Natural killer cell (primary cell): ENCODE measurements at places on chromosomes 12 and 14.

DNA sequence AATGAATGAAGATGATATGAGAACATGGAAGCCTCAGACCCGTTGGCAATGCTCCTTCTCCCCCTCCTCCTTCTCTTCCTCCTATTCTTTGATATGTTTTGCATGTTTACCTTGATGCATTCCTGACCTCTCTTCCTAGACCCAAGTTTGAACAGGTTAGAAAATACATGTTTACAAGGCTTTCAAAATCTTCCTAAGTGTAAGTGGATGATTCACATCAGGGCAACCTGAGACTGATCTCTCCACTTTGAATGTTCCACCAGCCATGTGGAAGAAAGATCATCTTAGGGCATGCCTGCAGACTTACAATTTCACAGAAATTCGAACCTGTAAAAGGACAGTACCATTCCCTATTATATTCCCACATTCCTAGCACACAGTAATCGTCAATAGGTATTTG, 18.0 kb upstream of the LDHB start:
- no peak for DNase-seq
- no peak overlapping the region for H3K27ac ChIP-seq
- no peaks in the 10 kb centered on the region for H3K4me1 ChIP-seq
- no peaks in the 10 kb centered on the region for H3K27me3 ChIP-seq

- no peaks in the 10 kb centered on the region for H3K27me3 ChIP-seq
- DNase-seq = no peak
- no peaks in the 10 kb centered on the region for H3K4me1 ChIP-seq
- no peak overlapping the region for H3K27ac ChIP-seq
- no peak overlapping the region for H3K4me3 ChIP-seq
These were observed 9.7 kb upstream of the MDM1 start for GRCh38 chr12:68341822-68342221.

- peaks cover 9% of the 10 kb centered on the region for H3K4me1 ChIP-seq
- H3K36me3 ChIP-seq = no peaks in the 10 kb centered on the region
- peak; percentile 52 for DNase-seq
- H3K27ac ChIP-seq = peak overlapping the region; percentile 90
- no peaks in the 10 kb centered on the region for H3K27me3 ChIP-seq
- no peak overlapping the region for H3K4me3 ChIP-seq
These were observed 377.9 kb upstream of the RGS6 start for GRCh38 chr14:71554323-71554722.

GRCh38 chr12:71195338-71195896, 37.6 kb upstream of the TSPAN8 start:
- no peak for DNase-seq
- no peak overlapping the region for H3K4me3 ChIP-seq
- H3K27ac ChIP-seq = no peak overlapping the region
- H3K4me1 ChIP-seq = no peaks in the 10 kb centered on the region
- no peaks in the 10 kb centered on the region for H3K36me3 ChIP-seq

GRCh38 chr12:122834921-122835749, at the start of gene HIP1R:
Gene HIP1R, plus strand, starts transcription at chr12:122835457. Its CDS starts 94 bp downstream, at chr12:122835551.
- H3K4me3 ChIP-seq = peak within 1 kb of the TSS; percentile 71
- peak; percentile 77 for DNase-seq
- H3K4me1 ChIP-seq = peaks cover 19% of the 10 kb centered on the region
- H3K27ac ChIP-seq = peak within 1 kb of the TSS; percentile 53
- no peaks in the 10 kb centered on the region for H3K27me3 ChIP-seq

- DNase-seq = no peak
- no peaks in the 10 kb centered on the region for H3K4me1 ChIP-seq
- H3K36me3 ChIP-seq = no peaks in the 10 kb centered on the region
These were observed 768.8 kb upstream of the TBX3 start for GRCh38 chr12:115452751-115453281.

- DNase-seq = no peak
- H3K27ac ChIP-seq = no peak overlapping the region
- H3K36me3 ChIP-seq = no peaks in the 10 kb centered on the region
- no peak overlapping the region for H3K4me3 ChIP-seq
- no peaks in the 10 kb centered on the region for H3K4me1 ChIP-seq
- no peaks in the 10 kb centered on the region for H3K27me3 ChIP-seq
These were observed 1062.1 kb downstream of the SLC6A15 start for GRCh38 chr12:83850531-83850930.

DNA sequence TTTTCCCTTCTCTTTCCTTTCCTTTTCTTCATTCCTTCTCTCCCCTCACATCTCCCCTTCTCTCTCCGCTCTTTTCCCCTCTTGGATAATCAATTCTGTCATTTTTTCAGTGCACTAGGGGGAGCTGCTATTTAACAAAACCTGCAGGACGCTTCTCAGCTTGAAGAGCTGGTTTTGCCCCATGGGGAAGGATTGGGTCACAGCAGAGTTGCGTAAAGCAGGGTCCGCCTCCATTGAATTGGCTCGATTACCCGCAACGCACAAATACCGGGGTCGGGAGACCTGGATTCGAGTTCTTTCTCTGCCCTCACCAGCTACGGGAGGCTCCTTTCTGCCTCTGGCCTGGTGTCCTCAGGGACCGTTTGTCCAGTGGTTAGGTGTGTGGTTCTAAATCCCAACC, 42.1 kb upstream of the CHGA start:
- DNase-seq = no peak
- peaks cover 6% of the 10 kb centered on the region for H3K27me3 ChIP-seq
- H3K36me3 ChIP-seq = no peaks in the 10 kb centered on the region
- H3K27ac ChIP-seq = no peak overlapping the region

DNA sequence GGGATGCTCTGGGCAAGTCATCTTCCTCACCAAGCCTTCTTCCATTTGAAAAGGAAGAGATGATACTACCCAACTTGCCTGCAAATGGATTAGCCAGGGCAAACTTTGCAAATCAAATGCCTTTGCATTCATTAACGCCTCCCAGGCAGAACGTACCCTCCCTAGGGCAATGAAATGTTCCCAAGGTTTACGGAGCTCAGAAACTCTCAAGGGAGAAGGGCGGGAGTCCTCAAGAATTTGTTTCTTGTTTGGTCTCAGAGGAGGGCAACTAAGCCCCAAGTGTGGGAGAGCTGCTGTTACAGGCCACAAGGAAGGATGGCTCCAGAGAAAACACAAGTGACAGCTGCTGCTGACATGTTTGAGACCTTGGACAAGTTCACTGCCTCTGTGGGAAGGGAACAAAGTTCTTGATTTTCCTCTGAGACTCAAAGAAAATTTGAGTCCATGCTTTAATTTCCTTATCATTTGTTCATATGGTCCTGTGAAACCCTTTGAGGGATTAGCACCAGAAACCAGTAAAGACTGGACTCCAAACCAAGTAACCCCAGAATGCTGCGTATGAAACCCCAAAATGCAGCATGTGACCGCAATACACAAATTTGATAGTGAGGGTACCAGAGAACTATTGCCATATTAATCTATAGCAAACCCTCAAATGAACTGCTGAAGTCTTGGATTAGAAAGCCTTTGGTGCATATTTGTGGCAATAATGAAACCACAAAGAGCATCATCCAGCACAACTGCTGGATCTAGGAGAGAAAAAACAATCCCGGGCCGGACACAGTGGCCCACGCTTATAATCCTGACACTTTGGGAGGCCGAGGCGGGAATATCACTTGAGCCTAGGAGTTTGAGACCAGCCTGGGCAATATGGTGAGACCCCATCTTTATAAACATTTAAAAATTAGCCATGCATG, 22.9 kb downstream of the SPTB start:
- no peaks in the 10 kb centered on the region for H3K27me3 ChIP-seq
- no peaks in the 10 kb centered on the region for H3K4me1 ChIP-seq
- no peaks in the 10 kb centered on the region for H3K36me3 ChIP-seq
- no peak for DNase-seq
- H3K4me3 ChIP-seq = no peak overlapping the region

GRCh38 chr12:106139422-106140171, 843 bp upstream of the NUAK1 start:
- H3K36me3 ChIP-seq = no peaks in the 10 kb centered on the region
- H3K27me3 ChIP-seq = peaks cover 20% of the 10 kb centered on the region
- no peak overlapping the region for H3K27ac ChIP-seq
- peaks cover 24% of the 10 kb centered on the region for H3K4me1 ChIP-seq
- H3K4me3 ChIP-seq = no peak overlapping the region
- peak; percentile 19 for DNase-seq

DNA sequence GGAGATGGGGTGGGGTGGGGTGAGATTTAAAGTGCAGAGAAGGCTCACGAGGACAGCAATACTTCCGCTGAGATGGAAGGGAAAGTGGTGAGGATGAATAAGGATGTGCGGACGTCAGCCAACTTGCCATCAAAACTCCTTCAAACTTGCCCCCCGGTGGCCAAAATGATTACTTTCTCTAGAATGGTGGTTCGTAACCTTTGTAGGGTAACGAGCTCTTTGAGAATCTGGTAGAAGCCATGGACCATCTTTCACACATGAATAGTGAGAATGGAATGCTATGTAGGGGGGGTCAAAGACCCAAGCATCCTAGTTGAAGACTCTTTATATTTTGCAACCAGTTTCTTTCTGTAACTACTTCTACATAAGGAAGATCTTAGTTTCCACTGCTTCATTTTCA, 245.9 kb upstream of the DDHD1 start:
- H3K4me3 ChIP-seq = no peak overlapping the region
- no peak for DNase-seq
- H3K36me3 ChIP-seq = no peaks in the 10 kb centered on the region
- H3K4me1 ChIP-seq = no peaks in the 10 kb centered on the region
- no peak overlapping the region for H3K27ac ChIP-seq

DNA sequence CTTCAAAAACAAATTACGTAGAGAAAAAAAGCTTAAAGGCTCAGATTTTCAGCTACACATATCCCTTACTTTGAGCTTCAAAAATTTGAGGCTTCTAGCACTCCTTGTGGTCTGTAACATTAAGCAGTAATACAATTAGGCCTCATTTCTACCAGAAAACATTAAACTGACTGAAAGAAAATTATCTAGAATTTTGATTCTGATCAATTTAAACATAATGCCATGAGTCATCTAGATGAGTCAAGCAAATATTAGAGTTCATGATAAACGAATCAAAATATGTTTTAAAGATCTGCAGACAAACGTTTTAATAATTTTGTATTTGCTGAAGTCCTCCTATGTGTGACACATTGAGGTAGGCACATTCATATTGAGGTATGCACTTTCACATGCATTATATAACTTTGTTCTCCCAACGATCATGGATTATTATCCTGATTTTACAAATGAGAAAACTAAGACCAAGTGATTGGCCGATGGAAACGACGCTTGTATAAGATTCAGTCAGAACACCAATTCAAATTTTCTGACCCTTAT, 4.3 kb downstream of the OSBPL8 start:
- no peak overlapping the region for H3K4me3 ChIP-seq
- peak; percentile 32 for DNase-seq
- no peaks in the 10 kb centered on the region for H3K27me3 ChIP-seq
- H3K36me3 ChIP-seq = no peaks in the 10 kb centered on the region
- H3K27ac ChIP-seq = no peak overlapping the region
- H3K4me1 ChIP-seq = peaks cover 29% of the 10 kb centered on the region

DNA sequence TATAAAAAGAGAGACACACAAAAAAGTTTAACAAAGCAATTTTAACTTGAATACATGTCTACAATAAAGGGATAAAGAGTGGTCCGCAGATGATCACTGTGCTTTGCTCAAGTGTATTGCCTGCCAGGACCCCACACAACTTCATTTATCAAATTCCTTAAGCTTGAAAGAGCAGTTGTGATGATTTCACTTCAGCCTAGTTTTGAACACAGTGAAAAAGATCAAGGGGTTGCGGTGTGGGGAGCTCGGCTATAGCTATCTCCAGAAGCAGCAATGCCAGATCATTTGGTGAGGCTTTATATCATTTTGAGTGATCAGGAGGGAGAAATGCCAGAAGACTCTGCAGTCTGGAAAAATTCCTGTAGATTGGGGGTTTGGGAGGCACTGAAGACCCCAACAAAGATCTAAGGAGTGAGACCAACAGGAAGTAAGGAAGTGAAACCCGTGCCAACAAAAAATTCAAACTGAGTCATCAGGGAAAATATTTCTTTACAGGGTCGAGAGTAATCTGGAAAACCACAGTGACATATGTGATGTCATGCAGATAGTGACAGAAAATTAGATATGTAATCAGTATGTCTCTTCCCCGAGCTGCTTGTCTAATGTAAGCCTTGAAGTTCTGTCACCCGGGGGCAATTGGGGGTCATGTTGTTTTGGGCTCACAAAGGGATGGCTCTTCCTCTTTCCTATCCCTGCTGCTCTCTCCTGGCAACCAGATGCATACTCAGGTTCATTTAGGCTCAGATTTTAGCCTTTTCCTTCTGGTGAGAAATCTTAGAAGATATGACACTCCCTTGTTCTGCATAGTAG, 221.8 kb downstream of the MSRB3 start:
- peaks cover 9% of the 10 kb centered on the region for H3K27me3 ChIP-seq
- no peaks in the 10 kb centered on the region for H3K4me1 ChIP-seq
- H3K27ac ChIP-seq = no peak overlapping the region
- no peak overlapping the region for H3K4me3 ChIP-seq

DNA sequence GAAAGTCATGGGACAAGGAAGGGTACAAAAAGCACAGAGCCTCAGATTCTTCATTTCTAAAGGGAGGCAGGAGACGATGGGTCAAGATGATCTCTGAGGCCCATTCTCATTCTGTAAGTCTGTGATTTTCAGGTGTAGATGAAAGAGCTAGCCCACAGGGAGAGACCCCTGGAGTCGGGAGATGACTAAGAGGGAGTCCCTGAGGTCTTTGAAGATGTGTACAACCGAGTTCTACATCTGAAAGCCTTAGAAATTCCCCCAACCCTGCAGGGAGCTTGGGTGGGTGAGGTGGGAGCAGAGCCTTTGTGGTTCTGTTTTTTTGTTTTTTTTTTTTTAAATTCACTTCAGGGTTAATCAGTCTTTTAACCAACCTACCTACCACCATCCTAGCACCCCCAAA, 3.1 kb downstream of the WNT10B start:
- peaks cover 40% of the 10 kb centered on the region for H3K4me1 ChIP-seq
- peaks cover 38% of the 10 kb centered on the region for H3K27me3 ChIP-seq
- no peak overlapping the region for H3K27ac ChIP-seq
